ENCODE measurements at places on chromosomes 3 and 15.

DNA sequence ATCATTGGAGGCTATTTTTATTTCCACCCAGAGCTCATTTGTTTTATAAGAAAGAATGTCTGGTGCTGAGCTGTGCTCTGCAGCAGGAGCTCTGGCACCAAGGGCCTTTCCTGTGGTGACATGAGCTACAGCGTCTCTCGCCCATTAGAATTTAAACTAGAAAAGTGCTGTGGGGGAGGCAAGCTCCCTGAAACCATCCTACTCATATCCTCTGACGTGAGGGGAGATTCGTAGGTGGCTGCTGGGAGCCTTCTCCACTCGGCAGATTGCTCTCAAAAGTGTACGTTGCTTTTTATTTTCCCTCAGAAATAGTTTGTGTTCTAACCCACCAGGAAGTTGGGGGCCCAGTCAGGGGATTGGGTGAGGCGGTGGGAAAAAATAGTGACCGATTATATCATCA, 76.3 kb upstream of the ARHGEF3 start:
- DNase-seq = no peak

DNA sequence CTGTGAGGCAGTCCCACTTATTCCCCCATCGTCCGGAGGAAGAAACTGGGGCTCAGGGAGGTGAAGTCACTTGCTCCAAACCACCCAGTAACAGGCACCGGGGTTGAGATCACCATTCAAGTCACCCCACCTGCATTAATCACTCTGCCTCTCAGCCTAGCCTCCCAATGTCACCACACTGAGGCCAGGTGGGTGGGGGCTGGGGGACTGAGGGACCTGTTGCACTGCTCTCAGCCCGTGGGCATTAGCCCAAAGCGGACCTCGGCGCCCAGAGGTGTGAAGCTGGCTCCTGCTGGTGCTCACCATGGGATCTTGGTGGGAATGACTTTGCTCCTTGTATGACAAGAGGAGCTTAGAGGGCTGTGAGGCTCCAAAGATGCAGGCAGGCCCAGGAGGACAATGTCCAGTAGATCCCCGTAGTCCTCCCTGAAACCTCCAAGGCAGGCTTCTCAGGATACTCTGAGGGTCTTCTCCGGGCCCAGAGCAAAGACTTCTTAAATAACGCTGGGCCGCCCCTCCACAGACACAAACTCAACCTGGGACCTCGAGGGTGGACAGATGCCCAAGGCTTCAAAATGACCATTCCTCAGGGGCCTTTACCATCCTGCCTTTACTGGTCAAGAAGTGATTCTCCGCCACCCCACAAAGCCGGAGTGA, 1.7 kb downstream of the NT5DC2 start:
- DNase-seq = no peak

DNA sequence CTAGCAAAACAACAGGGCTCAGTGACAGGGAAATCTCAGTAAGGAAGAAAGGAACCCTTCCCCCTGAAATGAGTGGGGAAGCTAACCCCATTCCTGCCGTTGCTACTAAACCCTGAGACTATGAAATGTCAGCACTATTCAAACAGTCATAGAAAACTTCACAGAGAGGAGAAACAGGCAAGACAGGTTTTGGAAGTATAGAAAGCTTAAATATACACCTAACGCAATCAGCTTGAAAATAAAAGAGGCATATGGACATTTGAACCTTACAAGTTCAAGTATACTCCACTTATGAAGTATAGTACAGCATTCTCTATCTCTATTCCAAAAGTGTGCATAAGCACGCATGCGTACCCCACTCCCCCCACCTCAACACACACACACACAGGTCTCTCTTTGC, 17.6 kb upstream of the FRMD4B start:
- DNase-seq = no peak

- DNase-seq = no peak
Observed at GRCh38 chr15:100001405-100001804, 268.2 kb upstream of the LYSMD4 start.

DNA sequence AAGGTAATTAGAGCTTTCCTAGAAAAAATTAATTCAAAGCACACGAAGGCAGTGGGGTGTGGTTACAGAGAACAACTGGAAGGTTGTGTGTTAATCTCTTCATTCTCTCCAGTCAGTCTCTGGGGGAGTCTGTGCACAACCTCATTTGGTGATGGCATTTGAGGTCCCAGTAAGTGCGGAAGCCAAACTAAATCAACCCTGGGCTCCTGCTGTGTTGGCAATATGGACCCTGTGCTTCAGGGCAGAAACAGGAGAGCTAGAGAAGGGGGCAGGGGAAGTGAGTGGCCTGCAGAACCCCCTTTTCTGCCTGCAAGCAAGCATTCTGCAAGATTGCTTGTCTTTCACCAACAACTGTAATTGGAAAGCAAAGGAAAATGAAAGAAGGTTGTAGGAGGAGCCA, 195.9 kb upstream of the ST8SIA2 start:
- DNase-seq = no peak

- no peak for DNase-seq
Observed at GRCh38 chr3:34859746-34860145, 779.6 kb upstream of the ARPP21 start.

All from cortex of kidney (tissue), 1 donor.